ENCODE measurements at places on chromosomes 1 and 21. TPM values are rescaled to one million over a fixed set of nuclear protein-coding genes. Genes with fewer than 3 reads are reported as not detected.

MAN1A2 gene
- 31.3 TPM for total RNA-seq

WDR3 gene
- total RNA-seq: 11.3 TPM

TFF2 gene
- total RNA-seq: not detected

AGMAT gene
- 0.44 TPM for total RNA-seq

GRCh38 chr1:235292790-235293189 is 35.2 kb downstream of the ARID4B start:
- no peak for DNase-seq

- DNase-seq: no peak
Observed at GRCh38 chr1:99017655-99018054, 13.0 kb upstream of the PLPPR5 start.

GRCh38 chr21:39484711-39485276 is 33.0 kb downstream of the SH3BGR start:
- no peak for DNase-seq

- peak; percentile 82 for DNase-seq
Observed at GRCh38 chr1:65068202-65069010, 79.6 kb upstream of the AK4 start.

DNA sequence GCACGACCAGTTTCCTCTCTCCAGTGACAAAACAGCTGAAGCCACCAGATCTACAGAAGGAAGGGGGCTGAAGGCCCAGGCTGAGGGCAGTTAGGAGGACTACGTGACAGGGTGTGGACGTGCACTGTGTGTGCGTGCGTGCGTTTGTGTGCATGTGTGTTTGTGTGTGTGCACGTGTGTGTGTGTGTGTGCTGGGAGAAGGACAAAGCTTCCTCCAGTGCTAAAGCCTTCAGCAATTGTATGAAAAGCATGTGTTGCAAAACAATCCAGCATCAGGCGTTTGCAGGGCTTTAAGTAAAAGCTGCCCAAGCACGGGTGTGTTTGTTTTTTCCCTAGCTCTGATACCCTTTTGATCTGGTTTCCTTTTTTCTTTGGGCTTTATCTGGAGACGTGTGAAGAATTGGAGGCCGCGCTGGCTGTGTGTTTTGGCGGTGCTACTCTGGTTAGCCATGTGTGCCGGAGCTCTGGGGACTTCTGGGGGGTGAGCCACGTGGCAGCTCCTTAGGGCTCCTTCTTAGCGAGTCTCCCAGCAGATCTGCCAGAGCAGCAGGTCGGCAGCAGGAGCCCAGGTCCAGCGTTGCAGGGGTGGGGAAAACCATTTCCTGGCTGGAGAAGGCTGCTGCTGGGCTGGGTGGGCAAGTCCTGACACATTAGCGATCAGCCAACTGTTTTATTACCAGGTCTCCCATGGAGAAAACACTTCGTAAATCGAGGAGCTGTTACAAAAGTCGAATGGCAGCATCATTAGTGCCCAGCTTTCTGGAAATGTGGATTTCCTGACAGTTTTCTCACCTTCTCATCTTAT is 73.4 kb downstream of the UCK2 start:
- peak; percentile 42 for DNase-seq
